ENCODE measurements at places on chromosomes 13 and 19.
A peak's percentile ranks its signal among the peaks of the same experiment; 100 is the strongest.

- peak; percentile 25 for DNase-seq
Observed at GRCh38 chr19:15107061-15108010, at the start of gene SYDE1. TSS of gene SYDE1 (plus strand) at chr19:15107401. CDS start at chr19:15107434, 33 bp downstream.

DNA sequence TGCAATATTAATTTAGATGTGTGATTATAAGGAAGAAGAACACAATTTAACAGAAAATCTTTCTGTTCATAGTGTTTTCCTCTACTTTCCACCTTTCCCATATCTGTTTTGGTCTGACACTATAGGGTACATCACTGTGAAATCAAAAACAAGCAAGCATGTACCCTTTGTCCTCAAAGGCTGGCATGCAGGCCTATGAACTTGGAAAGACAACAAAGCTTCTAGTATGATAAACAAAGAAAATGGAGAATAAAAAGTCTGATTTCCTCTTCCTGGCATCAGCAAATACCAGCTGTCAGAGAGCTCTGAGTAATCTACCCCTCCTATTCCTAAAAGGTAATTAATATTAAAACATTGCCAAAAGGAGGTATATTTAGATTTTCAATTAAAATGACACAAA, 5.6 kb upstream of the NEK3 start:
- DNase-seq, result no peak

GRCh38 chr19:18304208-18304457, 18.7 kb downstream of the LSM4 start:
- peak; percentile 27 for DNase-seq

DNA sequence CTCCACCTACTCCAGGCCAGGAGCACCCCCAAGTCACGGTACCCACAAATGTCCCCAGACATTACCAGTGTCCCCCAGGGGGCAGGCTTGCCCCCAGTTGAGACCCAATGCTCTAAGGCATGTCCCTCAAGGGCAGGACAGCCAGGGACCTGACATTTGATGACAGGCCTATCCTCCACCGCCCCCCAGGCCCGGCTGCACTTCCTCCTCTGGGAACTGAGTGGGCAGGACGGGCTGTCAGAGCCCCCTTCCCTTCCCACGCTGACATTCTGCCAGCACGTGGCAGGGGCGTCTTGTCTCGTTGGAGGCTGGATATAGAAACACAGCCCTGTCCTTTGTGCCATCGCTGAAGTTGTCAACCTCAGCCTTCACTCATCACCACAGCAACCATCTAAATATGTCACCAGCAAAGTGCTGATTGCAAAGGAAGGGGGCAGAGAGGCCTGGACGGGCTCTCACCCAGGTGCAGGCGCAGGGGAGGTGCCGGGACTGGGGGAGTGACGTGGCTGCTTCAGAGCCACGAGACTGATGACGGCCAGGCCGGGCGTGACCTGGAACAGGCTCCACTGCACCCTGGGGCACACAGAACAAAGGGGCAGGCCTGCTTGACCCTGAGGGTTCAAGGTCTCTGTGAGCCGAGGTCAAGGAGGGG, 38.4 kb downstream of the GNG7 start:
- no peak for DNase-seq

DNA sequence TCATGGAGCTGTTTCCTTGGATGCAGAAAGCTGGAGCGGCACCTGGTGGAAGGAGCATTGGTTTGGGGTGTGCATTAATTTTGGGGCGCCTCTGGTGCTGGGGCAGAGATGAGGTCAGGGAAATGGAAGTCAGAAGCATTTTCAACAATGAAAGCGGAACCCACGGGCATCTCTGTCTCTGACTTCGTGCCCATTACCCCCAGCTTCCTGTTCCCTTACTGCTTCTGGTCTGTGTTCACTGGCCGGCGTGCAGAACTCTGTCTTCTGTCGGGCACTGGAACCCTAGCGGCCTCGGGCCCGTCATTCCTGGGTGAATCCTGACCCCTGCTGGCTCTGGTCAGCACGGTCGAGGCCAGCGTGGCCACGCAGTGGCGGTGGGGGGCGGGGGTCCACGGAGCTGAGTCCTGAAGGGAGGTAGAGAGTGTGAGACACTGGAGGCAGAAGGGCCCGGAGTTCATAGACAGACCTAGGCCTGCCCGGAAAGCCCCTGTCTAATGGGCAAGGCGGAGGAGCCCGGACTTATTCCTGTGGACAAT, 7.9 kb upstream of the LINGO3 start:
- no peak for DNase-seq

- DNase-seq, result no peak
Observed at GRCh38 chr19:2804156-2805004, 15.3 kb upstream of the ZNF554 start.

DNA sequence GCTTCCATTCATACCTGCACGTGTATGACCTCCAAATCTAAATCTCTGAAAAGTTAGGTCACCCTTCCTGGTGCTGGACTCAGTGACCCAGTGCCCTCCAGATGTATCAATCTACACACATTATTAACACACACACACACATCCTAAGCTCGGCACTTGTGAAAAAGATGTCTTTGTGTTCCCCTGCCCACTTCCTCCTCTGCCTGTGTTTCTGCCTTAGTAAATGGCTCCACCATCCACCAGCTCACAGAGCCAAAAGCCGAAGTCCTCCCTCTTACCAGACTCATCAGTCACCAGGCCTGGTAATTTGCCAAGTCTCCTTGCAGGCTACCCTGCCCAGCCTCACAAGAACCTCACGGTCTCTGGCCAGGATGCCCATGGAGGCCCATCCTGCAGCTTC, 131.5 kb downstream of the SHISA2 start:
- DNase-seq, result no peak

- DNase-seq, result peak; percentile 88
Observed at GRCh38 chr19:56671613-56671994, at the start of gene ZNF835. TSS of gene ZNF835 (minus strand) at chr19:56671757. CDS start at chr19:56665198, 6,559 bp downstream.

DNA sequence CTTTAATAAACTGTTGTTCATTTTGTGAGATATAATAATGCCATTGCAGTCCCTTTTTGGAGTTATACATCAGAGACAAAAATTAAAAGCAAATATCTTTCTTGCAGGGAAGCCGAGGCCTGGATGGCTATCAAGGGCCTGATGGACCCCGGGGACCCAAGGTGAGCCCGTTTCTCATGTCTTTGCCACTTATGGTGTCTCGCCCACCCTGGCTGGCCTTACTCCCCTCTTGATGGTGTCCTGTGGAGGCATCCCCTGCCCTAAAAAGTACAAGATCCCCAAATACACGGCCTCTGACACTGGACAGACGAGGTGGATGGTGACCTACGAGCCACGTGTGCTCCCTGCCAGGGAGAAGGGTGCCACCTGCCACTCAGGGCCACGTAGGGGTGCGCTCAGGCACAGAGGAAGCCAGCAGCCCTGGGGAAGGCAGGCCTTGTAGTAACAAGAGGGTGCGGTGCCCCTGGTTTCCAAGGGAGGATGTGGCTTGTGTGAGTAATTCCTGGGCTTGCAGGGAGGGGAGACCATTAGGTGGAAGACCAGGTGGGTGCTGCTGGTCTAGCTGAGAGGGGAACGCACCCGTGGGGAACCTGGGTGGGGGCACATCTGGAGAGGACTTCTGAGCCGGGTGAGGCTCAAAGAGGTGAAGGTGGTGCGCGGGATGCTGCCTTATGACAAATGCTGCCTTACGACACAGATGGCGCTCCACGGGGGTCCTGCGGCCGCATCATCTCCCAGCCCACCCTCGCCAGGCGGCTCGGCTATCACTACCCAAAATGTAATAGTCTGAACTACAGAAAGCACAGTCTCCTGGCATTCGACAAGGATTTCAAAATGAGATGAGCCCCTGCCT, 115.6 kb downstream of the RAB20 start:
- DNase-seq, result no peak

DNA sequence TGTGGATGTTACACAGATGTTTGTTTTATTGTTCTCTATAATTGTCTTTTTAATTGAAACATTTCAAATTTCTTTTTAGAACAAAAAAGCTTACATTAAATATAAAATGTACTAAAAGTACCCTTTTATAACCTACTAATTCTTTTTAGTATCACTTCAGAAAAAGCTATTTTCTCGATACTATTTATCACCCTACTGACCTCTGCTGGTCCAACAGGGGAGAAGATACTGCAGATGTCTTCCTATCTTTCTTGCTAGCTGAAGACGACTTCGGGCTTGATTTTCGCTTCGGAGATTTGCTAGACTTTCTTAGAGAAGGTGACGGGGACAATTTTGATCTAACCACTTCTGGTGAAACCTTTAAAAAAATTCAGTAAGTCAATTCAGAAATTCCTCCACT, 42.4 kb downstream of the ZC3H13 start:
- no peak for DNase-seq

DNA sequence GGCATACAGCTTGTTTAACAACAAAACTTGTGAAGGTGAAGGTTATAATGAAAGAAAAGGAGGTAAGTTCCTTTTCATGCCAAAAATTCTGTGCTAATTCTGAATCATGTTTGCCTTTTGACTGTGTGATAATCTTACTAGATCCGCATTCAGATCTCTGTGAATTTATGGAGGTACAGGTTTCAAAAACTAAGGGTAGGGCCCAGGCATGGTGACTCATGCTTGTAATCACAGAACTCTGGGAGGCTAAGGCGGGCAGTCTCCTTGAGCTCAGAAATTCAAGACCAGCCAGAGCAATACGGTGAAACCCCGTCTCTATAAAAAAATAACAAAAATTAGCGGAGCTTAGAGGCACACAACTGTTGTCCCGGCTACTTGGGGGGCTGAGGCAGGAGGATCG, 45.9 kb downstream of the PCDH9 start:
- DNase-seq, result no peak

GRCh38 chr13:45897562-45897961, 46.0 kb upstream of the SIAH3 start:
- no peak for DNase-seq

DNA sequence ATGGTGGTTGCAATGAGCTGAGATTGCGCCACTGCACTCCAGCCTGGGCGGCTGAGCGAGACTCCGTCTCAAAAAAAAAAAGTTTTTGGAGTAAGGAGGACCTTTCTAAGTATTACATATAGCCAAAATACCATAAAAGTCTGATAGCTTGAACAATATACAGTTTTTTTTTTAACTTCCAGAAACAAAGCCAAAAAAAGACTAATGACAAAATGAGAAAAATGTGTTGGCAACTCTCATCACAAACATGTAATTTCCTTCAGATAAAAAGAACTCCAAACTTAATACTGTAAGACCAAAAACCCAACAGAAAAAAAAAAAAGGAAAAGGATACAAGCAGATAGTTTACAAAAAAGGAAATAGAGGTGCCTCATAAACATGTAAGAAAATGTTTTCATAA, 68.2 kb upstream of the MED4 start:
- DNase-seq, result no peak

DNA sequence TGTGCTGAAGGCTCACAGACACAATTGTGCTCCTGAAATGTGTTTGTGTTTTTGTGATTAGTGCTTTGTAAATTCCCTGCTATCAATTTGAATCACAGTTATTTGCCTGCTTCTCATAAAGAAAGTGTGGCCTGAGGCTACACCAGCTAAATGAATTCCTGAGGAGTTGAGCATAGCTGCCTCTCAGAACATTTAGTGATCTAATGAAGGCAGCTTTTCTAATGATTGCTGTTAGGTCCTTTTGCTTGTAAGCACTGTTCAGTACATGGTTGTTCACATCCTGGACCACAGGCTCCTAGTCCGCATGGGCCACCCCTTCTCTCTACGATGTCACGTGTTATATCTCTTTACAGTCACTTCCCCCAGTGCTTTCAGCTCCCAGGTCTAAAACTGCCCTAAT, 238.2 kb downstream of the B3GLCT start:
- no peak for DNase-seq

GRCh38 chr13:50089633-50090032, 74.4 kb downstream of the KCNRG start:
- no peak for DNase-seq

GRCh38 chr19:11506101-11506555, 489 bp upstream of the ZNF653 start:
- DNase-seq, result no peak

- no peak for DNase-seq
Observed at GRCh38 chr13:70792121-70792520, 683.9 kb upstream of the KLHL1 start.

DNA sequence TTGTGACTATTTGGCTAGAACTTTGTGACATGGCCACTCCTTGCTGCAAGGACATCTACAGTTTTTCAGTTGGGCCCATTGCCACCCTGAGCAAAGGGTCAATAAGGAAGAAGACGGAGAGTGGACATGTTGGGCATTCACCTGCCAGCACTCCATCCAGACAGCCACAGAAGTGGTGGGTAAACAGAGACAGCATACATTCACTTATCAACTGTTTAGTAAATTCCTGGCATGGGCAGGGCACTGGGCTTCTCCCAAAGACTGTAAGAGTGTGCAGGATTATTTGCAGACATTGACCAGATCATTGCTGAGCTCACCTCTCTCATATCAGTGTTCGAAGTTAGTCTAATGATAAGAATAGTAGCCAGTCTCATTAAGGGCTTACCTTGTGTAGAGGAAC, 29.2 kb downstream of the SIPA1L3 start:
- DNase-seq, result no peak

DNA sequence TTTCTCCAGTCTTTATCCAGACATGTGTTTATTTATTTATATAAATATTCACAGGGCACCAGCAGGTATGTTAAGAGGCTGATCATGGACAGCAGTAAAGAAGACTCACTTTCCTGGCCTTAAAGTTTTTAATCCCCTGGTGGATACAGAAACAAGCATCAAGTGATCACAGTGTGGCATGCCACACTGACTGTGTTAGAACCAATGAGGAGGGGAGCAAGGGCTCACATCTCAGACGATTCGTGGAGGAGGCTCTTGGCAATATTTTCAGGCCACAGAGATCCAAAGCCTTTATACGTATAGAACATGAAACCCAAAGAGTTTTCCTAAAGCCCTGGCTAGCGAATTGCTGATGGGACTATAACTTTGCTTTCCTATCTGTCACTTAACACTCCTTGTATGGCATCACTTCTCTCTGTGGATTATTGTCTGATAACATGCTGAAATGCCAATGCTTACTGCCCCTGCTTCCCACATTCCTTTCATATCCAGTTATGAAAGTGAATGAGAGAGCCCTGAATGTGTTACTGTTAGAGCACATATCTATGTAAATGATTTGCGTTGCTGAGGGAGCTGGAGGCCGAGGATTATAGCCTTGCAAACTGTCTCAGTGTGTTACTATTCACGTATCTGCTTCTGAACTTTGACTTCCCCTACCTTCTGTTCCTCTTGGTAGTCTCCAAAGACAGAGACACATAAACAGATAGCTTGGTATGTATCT, 37.6 kb downstream of the POLR1D start:
- DNase-seq, result no peak

DNA sequence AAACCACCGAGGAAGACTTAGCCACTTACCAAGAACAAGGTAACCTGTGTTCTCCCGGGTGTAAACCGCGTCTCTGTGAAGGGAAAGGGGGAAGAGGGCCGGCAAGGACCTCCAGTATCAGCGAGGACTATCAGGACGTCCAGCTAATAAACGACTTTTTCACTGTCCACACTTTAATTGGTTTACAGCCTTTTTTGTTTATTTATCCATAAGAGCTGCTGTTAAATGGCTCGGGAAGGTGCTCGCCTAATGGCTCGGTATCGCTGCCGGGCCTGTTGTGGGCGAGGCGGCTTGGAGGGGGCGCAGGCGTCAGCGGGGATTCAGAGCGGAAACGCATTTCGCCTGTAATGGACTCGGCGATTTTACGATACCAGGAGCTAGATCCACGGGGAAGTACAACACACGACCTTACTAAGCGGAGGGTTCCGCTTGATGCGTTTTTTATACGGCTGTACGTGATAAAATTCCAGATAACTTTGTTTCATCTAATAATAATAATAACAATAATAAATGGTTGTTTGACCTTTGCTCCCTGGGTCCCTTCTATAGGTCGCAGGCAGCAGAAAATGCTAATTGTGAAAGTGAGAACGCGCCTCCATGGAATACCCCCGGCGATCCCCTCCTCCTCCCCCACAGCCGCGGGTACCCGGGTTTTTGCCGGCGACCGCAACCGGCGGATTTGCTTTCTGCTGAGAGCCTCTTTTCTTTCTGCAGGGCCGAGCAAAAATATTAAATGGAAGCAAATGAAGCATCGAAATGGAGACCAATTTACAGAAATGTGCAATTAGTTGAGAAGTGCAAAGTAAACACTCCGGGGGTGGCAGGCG, 2.5 kb upstream of the PDX1 start:
- no peak for DNase-seq
